Common myeloid progenitor, CD34-positive (primary cell): ENCODE measurements at places on chromosomes 7 and 10.

- DNase-seq, result no peak
Measured at GRCh38 chr7:124635416-124635815, 130.2 kb downstream of the GPR37 start.

- DNase-seq, result no peak
Measured at GRCh38 chr7:84998665-84999064, 188.2 kb downstream of the SEMA3D start.

DNA sequence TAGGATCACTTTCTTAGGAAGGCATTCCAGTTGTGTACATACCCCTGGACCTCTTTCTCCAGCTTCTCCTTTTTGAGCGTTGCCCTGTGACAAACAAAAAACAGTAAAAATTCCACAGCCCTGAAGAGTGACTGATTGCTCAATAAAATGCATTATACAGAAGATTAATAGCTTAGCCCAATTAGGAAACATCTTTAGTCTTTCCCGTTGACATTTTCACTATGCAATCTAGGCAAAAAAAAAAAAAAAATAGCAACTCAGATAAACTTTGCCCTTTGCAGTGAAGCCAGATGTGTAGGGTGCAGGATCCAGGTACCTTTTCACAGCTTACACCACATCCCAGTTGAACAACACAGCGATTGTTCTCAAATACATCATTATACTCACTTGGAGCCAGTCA, 17.9 kb downstream of the COL28A1 start:
- DNase-seq, result no peak

GRCh38 chr10:76778914-76779795, 858.5 kb downstream of the KCNMA1 start:
- no peak for DNase-seq

DNA sequence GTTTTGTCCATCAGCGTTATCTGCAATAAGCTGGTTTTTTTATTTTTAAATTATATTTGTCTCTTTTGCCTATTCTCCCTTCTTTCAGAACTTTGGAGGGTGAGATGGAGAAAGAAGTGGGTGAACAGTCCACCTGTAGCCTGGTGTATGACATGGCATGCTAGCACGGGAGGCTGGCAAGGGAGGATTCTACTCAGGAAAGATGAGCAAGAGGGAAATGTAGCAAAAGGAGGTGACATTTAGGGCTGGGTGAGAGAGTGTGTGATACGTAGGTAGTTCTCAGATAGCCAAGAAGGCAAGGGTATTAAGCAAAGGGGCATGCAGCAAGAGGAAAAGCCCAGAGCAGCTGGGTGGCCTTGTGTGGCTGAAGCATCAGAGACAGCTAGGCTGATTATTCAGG, 612.9 kb upstream of the IGFBP3 start:
- DNase-seq, result no peak

GRCh38 chr10:60742512-60742911, 35.8 kb upstream of the CDK1 start:
- DNase-seq, result no peak

DNA sequence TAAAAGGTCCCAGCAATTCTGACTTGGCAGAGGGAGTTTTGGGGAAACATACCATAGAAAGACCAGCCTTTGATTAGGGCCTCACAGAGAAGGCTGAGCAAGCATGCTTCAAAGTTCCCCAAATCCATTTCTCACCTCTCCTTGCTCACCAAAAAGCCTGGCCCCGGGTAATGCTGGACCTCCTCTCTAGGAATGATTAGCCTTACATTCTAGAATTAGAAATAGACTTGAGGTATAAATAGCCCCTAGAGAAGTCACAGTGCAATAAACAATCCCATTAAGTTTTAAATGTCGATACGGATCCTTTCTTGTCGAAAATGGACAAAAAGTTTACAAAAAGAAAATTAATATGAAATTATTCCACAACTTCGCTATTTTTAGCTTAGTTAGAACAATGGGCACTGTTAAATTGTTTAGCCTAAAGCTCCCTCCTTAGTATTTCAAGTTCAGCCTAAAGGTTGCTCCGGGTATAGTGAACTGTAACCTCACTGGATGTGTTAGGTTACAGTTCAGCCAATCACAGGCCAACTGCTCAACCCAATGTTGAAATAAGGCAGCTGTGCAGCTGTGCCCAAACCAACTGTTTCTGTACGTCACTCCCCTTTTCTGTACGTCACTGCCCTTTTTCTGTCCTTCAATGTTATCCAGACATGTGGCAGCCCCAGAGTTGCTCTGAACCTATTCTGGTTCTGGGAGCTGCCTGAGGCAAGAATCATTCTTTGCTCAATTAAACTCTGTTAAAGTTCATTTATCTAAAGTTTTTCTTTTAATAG, 7.9 kb upstream of the GSDME start:
- no peak for DNase-seq
